Posterior vena cava (tissue), 2 donors: ENCODE measurements at places on chromosomes 5 and 9.

- DNase-seq, result peak; percentile 86
Measured at GRCh38 chr9:91159664-91160121, 202.0 kb downstream of the AUH start.

- DNase-seq, result no peak
Measured at GRCh38 chr5:139569270-139569955, 8.3 kb downstream of the UBE2D2 start.

GRCh38 chr9:96071076-96071814 is 195.8 kb downstream of the ERCC6L2 start:
- DNase-seq, result no peak

DNA sequence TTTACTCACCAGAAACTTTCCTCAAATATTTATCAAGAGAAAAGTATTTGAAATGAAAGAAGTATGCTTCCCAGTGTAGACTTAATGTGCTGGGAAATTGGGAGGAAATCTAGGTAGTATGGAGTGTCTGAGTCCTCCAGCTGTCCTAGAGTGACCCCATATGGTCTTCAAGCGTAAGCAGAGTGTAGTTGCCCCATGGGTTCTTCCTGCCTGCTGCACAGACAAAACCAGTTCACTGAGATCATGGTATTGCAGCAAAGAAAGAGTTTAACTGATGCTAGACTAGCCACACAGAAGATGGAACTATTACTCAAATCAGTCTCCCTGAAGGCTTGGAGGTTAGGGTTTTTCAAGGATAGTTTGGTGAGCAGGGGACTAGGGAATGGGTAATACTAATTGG is 114.9 kb upstream of the PRLR start:
- DNase-seq, result no peak

DNA sequence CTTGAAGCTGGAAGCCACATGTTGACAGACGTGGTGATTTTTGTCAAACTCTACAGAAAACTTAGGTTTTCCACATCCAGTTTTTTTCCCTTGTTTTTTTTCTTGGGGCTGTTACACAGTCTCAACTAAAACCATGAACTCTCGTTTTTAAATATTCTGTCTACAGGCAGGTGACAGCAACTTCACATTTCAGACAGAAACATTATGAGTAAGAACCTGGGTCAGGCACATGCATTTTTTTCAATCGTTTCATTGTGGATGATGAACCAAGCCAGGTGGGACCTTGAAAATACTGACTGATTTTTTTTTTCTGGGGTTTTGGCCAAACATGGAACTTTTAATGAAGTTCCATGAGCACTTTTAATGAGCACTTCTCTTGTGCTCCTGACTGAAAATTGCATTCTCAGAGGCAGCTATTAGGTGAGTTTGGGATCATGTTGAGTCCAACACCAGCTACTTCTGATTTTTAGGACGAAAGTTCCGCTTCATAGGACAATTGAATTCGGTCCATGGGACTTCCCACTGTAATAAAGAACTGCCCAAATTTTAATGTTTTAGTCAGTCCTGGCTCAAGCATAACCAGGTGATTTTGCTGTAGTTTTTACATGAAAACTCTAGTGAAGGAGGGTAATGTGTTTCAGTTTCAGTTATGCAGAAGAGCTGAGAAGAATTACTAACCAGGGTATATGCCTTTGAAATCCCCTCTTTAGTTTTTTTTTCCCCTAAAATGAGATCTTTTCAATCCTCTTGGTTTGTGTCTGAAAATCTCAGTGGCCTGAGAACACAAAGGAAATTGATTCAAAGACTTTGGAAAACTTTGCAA is 93.2 kb upstream of the ADAMTS16 start:
- no peak for DNase-seq

DNA sequence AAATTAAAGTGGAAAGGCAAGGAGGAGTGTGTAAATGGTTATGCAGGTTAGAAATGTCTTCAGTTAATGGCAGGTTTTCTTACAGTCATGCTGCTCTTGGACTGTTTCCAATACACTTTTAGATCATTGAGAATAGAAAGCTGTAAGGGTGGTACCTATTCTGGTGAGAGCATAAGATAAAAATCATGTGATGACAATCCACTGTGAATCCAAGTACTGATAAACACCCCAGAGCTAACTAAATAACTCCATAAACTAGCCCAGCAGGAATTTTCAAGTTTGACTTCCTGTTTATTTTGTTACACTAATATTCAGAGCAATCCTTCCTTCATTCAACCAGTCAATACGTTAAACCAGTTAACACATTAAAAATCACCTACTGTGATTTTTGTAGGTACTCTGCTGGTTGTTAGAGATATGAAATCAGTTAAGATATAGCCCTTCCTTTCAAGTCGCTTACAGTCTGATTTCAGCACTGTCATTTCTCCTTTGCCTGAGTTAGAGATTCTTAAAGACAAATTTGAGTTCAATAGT is 22.6 kb downstream of the VCAN start:
- DNase-seq, result no peak

DNA sequence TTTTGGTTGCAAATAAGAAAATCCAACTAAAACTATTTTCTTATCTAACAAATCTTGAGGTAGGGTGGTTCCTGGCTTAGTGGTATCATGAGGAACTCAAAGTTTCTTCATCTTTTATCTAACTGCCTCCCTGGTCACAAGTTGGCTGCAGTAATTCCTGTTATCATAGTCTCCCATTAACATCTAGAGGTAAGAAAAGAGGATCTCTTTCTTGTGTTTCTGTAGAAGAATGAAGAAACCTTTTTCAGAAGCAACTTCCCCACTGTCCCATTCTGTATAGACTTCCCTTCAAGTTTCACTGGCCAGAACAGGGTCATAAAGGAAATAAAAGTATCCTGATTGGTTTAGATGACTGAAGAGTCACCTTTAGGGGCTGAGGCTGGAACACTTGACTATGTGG is 81.8 kb upstream of the ELL2 start:
- no peak for DNase-seq

- DNase-seq, result no peak
Measured at GRCh38 chr9:20320921-20321320, 301.4 kb downstream of the MLLT3 start.

- no peak for DNase-seq
Measured at GRCh38 chr5:170596482-170597044, 92.7 kb downstream of the KCNIP1 start.
